Cardiac atrium fibroblast (primary cell): ENCODE measurements at places on chromosomes 5 and 9. TPM values are rescaled to one million over a fixed set of nuclear protein-coding genes. Genes with fewer than 3 reads are reported as not detected.

The COL5A1 gene
- total RNA-seq: 1,059 and 1,217 TPM in 2 replicates

The TNFSF15 gene
- 0.16 TPM in 1 of 2 replicates, not detected in the other for total RNA-seq

The GPR21 gene
- total RNA-seq: not detected in 2 replicates

The ENTREP1 gene
- 0.81 TPM in 1 of 2 replicates, not detected in the other for total RNA-seq

The NPR2 gene
- 19.9 and 27.5 TPM in 2 replicates for total RNA-seq

The PAEP gene
- not detected in 2 replicates for total RNA-seq

The ITGA2 gene
- total RNA-seq: 4.9 and 10.5 TPM in 2 replicates

The KIAA1958 gene
- 0.36 and 1.3 TPM in 2 replicates for total RNA-seq

The FGF10 gene
- 0.32 TPM in 1 of 2 replicates, not detected in the other for total RNA-seq

The STPG3 gene
- total RNA-seq: not detected in 2 replicates

The PRR16 gene
- 11.9 and 14.1 TPM in 2 replicates for total RNA-seq

The CDKN2B-AS1 gene
- 0.16 and 0.18 TPM in 2 replicates for total RNA-seq

The SH3GL2 gene
- total RNA-seq: 0.16 TPM in 1 of 2 replicates, not detected in the other

The C9orf50 gene
- not detected in 2 replicates for total RNA-seq

The PCDHA12 gene
- under 0.01 and 0.16 TPM in 2 replicates for total RNA-seq

The FABP6 gene
- total RNA-seq: not detected in 2 replicates

The CA9 gene
- 8.3 and 8.8 TPM in 2 replicates for total RNA-seq

The HTR1A gene
- total RNA-seq: not detected in 2 replicates

The ENC1 gene
- 46.2 and 99.3 TPM in 2 replicates for total RNA-seq

The CDO1 gene
- 0.65 and 0.72 TPM in 2 replicates for total RNA-seq

The GDNF gene
- not detected in 2 replicates for total RNA-seq

The RNF208 gene
- 0.16 TPM in 1 of 2 replicates, not detected in the other for total RNA-seq

The MYMK gene
- total RNA-seq: not detected in 2 replicates

The FOXD4 gene
- total RNA-seq: not detected in 2 replicates

The OR1Q1 gene
- total RNA-seq: not detected in 2 replicates

The GDF9 gene
- total RNA-seq: not detected in 2 replicates

The ELOVL7 gene
- 0.16 TPM in 1 of 2 replicates, not detected in the other for total RNA-seq

The ECSCR gene
- 25.4 and 28.2 TPM in 2 replicates for total RNA-seq

The RARS1 gene
- 144 and 147 TPM in 2 replicates for total RNA-seq

The SLC45A2 gene
- total RNA-seq: not detected in 2 replicates

The FBXL17 gene
- 7.3 and 14.1 TPM in 2 replicates for total RNA-seq

The NIM1K gene
- total RNA-seq: 1.1 and 1.6 TPM in 2 replicates

The ARID3C gene
- total RNA-seq: 0.72 TPM in 1 of 2 replicates, not detected in the other

The TIGD6 gene
- 2.9 and 3.4 TPM in 2 replicates for total RNA-seq

The KCNMB1 gene
- under 0.01 TPM in 1 of 2 replicates, not detected in the other for total RNA-seq

The IL9 gene
- total RNA-seq: not detected in 2 replicates

The GABBR2 gene
- total RNA-seq: 0.18 and 0.32 TPM in 2 replicates

The CDC23 gene
- total RNA-seq: 20.9 and 21.9 TPM in 2 replicates

The PDCD1LG2 gene
- 11.6 and 14.3 TPM in 2 replicates for total RNA-seq

The JAKMIP2 gene
- under 0.01 TPM in 1 of 2 replicates, not detected in the other for total RNA-seq

The ARL15 gene
- 12.0 and 16.2 TPM in 2 replicates for total RNA-seq

The IL17B gene
- total RNA-seq: not detected in 2 replicates

The SOX30 gene
- not detected in 2 replicates for total RNA-seq

The ARHGEF39 gene
- total RNA-seq: 0.18 and 0.49 TPM in 2 replicates

The MCC gene
- 37.4 and 59.5 TPM in 2 replicates for total RNA-seq

The CCDC152 gene
- total RNA-seq: 2.2 and 2.3 TPM in 2 replicates

The WNK2 gene
- not detected in 2 replicates for total RNA-seq

The SLC46A2 gene
- not detected in 2 replicates for total RNA-seq

The SLC26A2 gene
- 9.6 and 15.6 TPM in 2 replicates for total RNA-seq

The CYSRT1 gene
- total RNA-seq: not detected in 2 replicates

The LYSMD3 gene
- total RNA-seq: 11.7 and 15.4 TPM in 2 replicates

The SHISAL2B gene
- total RNA-seq: not detected in 2 replicates

The ROR2 gene
- 31.9 and 33.4 TPM in 2 replicates for total RNA-seq

The SLC36A2 gene
- total RNA-seq: not detected in 2 replicates
